ENCODE measurements at places on chromosomes 2 and 18. TPM values are rescaled to one million over a fixed set of nuclear protein-coding genes. Genes with fewer than 3 reads are reported as not detected.

The CFAP65 gene
- total RNA-seq: not detected

The LHCGR gene
- not detected for total RNA-seq

The TUBB8B gene
- total RNA-seq: not detected

The PFN4 gene
- total RNA-seq: not detected

The SKA1 gene
- total RNA-seq: 44.2 TPM

The HAAO gene
- total RNA-seq: 0.17 TPM

- peaks cover 26% of the 10 kb centered on the region for H3K4me1 ChIP-seq
- H3K36me3 ChIP-seq: no peaks in the 10 kb centered on the region
- no peak overlapping the region for H3K27ac ChIP-seq
Observed at GRCh38 chr2:48413676-48414075, 116.3 kb upstream of the STON1 start.

- no peaks in the 10 kb centered on the region for H3K36me3 ChIP-seq
- H3K27ac ChIP-seq: no peak overlapping the region
- peaks cover 20% of the 10 kb centered on the region for H3K27me3 ChIP-seq
- H3K4me1 ChIP-seq: peaks cover 2% of the 10 kb centered on the region
Observed at GRCh38 chr2:119549241-119549640, 5.0 kb downstream of the CFAP221 start.

DNA sequence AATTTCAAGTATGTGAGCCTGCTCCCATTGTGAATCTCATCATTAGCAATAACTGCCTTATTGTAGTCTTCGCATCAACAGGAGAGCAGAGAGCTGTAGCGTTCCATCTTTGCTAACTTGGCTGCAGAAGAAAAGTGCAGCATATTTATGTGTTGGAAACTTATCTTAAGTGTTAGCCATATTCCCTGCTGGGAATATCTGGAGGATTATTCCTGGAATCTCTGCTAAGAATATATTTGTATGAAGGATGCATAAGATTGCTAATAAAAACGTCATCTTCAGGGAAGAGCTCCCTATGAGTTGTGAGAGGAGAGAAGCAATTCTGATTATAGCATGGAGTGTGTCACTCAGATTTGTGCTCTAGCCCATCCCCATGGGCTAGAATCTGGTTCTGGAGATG is 115.1 kb upstream of the REG3G start:
- no peak for DNase-seq
- H3K27me3 ChIP-seq: no peaks in the 10 kb centered on the region
- no peaks in the 10 kb centered on the region for H3K4me1 ChIP-seq
- H3K4me3 ChIP-seq: no peak overlapping the region
- no peaks in the 10 kb centered on the region for H3K36me3 ChIP-seq

DNA sequence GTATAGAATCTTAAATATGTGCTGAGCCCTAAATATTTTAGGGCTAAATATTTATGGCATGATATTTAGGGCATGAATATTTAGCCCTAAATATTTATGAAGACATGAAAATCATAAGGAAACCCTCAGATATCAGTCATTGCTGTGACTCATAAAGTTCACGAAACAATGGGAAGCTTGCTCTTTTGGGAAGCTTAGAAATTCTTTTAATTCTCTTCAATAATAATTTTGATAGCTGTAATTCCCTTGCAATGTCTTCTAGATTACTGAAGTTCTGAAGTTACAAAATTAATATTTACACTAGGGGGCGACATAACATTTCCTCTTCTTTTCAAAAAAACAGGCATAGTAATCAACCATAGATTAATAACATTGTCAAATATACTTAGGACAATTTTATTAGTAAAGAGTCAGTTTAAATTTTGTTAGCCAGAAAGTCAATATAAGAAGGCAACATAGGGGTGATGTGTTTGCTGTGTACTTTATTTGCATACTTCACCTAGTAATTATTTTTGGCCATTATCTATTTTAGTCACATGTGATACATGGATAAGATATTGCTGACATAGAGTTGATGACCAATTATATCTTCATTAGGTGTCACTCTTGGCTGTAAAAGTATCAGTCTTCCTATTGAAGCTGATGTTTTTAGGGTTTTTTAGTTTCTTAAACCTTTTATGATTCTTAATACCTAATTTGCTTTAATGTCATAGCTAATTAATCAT is 13.2 kb downstream of the ZNF804A start:
- H3K36me3 ChIP-seq: no peaks in the 10 kb centered on the region
- H3K4me3 ChIP-seq: no peak overlapping the region
- DNase-seq: no peak
- no peaks in the 10 kb centered on the region for H3K4me1 ChIP-seq

DNA sequence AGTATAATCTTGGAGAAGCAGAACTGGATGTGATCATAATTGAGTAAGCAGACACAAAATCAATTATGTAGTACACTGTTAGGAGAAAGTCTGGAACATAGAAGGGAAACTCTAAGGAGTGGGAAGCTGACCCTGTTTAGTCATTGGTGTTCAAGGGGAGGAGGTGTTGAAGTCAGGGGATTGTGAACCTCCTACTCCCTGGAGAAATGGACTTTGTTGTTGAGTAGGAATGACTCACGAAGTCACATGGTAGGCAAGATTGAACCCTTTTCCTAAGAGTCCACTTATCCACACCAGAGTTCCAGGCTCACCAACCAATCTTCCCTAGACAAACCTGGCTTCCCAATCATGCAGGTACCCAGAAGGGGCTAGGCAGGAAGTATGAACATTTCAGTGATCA is 81.0 kb upstream of the BCL11A start:
- no peaks in the 10 kb centered on the region for H3K27me3 ChIP-seq
- H3K4me1 ChIP-seq: no peaks in the 10 kb centered on the region
- DNase-seq: no peak
- H3K4me3 ChIP-seq: no peak overlapping the region
- H3K27ac ChIP-seq: no peak overlapping the region

DNA sequence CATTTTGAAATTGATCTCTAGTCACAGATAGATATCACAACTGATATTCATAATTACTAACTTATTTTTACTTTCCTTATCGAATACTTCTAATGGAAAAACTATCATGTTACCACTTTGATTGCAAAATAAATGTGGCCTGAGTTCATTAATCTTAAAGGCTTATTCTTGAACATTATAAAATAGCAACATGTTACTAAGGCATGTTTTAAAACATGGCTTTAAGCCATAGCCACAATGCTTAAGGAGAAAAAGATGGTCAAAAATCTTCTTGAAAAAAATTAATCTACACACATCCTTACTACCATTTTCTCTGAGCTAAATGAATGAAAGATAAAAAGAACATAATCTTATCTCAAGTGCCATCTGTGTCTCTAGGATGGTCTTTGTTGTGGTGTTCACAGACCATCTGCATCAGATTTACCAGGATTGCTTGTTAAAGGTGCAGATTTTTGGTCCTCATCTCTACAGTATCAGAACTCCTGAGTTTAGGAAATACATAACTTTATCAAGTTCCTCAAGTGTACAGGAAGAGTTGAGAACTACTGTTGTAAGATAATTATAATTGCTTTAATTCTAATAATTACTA is 15.3 kb downstream of the MTX2 start:
- no peak overlapping the region for H3K4me3 ChIP-seq
- H3K4me1 ChIP-seq: peaks cover 32% of the 10 kb centered on the region
- peaks cover 6% of the 10 kb centered on the region for H3K36me3 ChIP-seq
- H3K27ac ChIP-seq: no peak overlapping the region

- no peak overlapping the region for H3K4me3 ChIP-seq
- H3K27me3 ChIP-seq: no peaks in the 10 kb centered on the region
- peaks cover 34% of the 10 kb centered on the region for H3K4me1 ChIP-seq
- no peak overlapping the region for H3K27ac ChIP-seq
- peaks cover 2% of the 10 kb centered on the region for H3K36me3 ChIP-seq
Observed at GRCh38 chr2:237820421-237820820, 21.8 kb downstream of the RBM44 start.

DNA sequence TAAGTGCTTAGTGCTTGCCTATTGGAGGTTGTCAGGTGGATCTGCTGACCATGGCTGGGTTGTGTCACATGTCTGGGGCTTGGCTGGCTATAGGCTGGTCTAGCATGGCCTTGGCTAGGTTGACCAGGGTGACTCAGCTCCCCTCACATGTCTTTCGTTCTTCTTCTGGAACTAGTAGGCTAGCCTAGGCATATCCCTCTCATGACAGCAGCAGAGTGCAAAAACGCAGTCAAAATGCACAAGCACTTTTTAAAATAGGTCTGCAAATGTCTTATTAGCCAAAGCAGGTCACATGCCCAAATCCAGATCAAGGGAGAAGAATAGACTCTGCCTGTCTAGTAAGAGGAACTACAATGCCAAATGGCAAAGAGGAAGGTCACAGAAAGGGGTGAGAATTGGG is 179.7 kb upstream of the ACVR2A start:
- peak overlapping the region; percentile 15 for H3K27ac ChIP-seq
- peaks cover 24% of the 10 kb centered on the region for H3K4me1 ChIP-seq
- no peak overlapping the region for H3K4me3 ChIP-seq
- no peaks in the 10 kb centered on the region for H3K36me3 ChIP-seq
- no peaks in the 10 kb centered on the region for H3K27me3 ChIP-seq

DNA sequence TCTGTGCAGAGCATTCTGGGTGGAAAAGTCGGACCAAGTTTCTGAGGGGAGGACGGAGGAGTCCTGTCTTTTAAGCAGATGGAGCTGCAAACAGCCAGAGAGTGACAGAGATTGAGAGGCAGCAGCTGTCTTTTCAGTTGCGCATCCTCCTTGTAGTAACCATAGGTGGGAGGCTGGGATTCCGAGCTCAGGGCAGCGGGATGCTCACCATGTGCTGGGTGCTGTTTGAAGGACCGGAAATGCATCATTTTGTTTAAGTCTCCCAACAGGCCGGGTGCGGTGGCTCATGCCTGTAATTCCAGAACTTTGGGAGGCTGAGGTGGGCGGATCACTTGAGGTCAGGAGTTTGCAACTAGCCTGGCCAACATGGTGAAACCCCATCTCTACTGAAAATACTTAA is 93.4 kb downstream of the AGAP1 start:
- H3K27me3 ChIP-seq: no peaks in the 10 kb centered on the region
- no peak for DNase-seq
- H3K36me3 ChIP-seq: no peaks in the 10 kb centered on the region

GRCh38 chr2:237184192-237184918 is 98.7 kb downstream of the COPS8 start:
- H3K36me3 ChIP-seq: no peaks in the 10 kb centered on the region
- no peak for DNase-seq
- H3K27me3 ChIP-seq: peaks cover 21% of the 10 kb centered on the region
- no peaks in the 10 kb centered on the region for H3K4me1 ChIP-seq
- H3K27ac ChIP-seq: no peak overlapping the region

- DNase-seq: no peak
- peaks cover 8% of the 10 kb centered on the region for H3K4me1 ChIP-seq
- H3K4me3 ChIP-seq: no peak overlapping the region
Observed at GRCh38 chr18:49355028-49355427, 105.4 kb downstream of the DYM start.

DNA sequence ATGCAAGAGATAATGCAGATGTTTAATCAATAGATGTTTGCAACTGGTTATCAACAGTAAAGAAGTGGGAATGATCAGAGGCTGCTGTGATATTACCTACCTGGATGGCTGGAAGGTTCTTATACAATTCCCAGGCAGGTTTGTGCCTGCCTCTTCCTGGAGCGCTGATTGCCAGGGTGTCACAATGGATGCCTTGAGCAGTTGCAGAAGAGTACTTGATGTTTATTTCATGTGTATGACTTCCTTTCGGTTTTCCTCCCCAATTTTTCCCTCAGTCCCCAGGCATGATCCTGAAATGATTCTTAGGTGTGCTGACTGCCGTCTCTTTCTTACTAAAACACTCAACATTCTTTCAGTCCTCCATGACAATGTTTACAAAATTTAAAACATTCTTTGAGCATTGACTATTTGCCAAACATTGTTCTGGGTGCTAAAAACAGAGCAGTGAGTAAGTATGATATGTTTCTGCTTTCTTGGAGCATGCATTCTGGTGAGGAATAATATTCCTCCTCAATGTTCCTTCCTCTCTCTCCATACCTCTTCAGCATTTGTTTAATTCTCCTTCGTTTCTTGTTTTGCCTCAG is 416.6 kb upstream of the TRIB2 start:
- no peak overlapping the region for H3K4me3 ChIP-seq
- H3K36me3 ChIP-seq: peaks cover 3% of the 10 kb centered on the region
- peaks cover 42% of the 10 kb centered on the region for H3K4me1 ChIP-seq
- H3K27ac ChIP-seq: no peak overlapping the region

DNA sequence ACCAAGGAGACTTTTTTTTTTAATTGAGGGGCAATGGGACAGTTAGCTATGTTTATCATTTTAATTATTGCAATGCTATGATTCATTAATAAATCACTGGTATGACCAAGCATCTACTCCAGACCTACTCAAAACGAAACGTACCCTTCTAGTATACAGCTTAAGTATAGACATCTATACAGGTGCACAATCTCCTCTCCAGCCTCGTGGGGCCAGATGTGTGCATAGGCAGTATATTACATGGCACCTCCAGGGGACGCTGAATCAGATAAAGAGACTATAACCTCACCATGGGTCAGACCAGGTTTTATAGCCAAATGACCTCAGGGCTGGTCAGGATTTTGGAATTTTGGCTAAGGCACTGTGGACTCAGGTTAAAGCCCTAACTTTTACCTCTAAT is 86.6 kb downstream of the SS18 start:
- H3K36me3 ChIP-seq: no peaks in the 10 kb centered on the region
- DNase-seq: no peak
- H3K4me3 ChIP-seq: no peak overlapping the region
- H3K27ac ChIP-seq: no peak overlapping the region
- no peaks in the 10 kb centered on the region for H3K27me3 ChIP-seq

DNA sequence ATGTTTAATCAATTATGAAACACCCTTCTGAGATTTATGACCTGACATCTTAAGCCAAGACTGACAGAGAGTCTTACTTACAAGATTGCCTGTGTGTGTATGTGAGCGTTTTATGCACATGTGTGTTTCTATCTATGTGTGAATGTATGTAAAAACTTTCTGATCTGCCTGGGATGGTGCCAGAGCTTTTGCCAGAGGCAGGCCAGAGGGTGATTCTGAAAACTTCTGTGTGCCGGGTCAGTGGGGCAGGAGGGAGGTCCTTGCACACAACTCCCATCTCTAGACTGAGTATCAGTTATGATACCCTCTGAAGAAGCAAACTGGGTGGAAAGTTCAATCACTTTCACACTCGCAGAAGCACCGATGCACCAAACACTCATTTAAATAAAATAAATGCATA is 335.0 kb upstream of the NT5C1B start:
- peaks cover 9% of the 10 kb centered on the region for H3K36me3 ChIP-seq
- no peak overlapping the region for H3K27ac ChIP-seq
- H3K4me3 ChIP-seq: no peak overlapping the region
- no peaks in the 10 kb centered on the region for H3K27me3 ChIP-seq
- H3K4me1 ChIP-seq: no peaks in the 10 kb centered on the region

GRCh38 chr2:14779252-14779651 is 146.7 kb downstream of the LRATD1 start:
- no peak overlapping the region for H3K27ac ChIP-seq
- no peak overlapping the region for H3K4me3 ChIP-seq
- no peak for DNase-seq
- no peaks in the 10 kb centered on the region for H3K4me1 ChIP-seq
- H3K36me3 ChIP-seq: no peaks in the 10 kb centered on the region

GRCh38 chr2:239431536-239431935 is 30.7 kb upstream of the HDAC4 start:
- H3K4me3 ChIP-seq: no peak overlapping the region
- H3K27ac ChIP-seq: no peak overlapping the region
- peaks cover 2% of the 10 kb centered on the region for H3K36me3 ChIP-seq
- H3K4me1 ChIP-seq: peaks cover 2% of the 10 kb centered on the region
- no peak for DNase-seq
